ENCODE measurements at places on chromosomes 7 and 10.

GRCh38 chr7:146002431-146003078 lies 114.0 kb upstream of the CNTNAP2 start:
- no peak for DNase-seq

GRCh38 chr10:102341038-102341688 lies 54.3 kb upstream of the NFKB2 start:
- DNase-seq, result peak; percentile 25

GRCh38 chr10:15168291-15168785 lies at the start of gene NMT2:
NMT2 (minus strand) TSS chr10:15168693; CDS start chr10:15168612, 81 bp downstream.
- no peak for DNase-seq

GRCh38 chr10:127874671-127875448 lies 17.9 kb downstream of the CLRN3 start:
- DNase-seq, result no peak

DNA sequence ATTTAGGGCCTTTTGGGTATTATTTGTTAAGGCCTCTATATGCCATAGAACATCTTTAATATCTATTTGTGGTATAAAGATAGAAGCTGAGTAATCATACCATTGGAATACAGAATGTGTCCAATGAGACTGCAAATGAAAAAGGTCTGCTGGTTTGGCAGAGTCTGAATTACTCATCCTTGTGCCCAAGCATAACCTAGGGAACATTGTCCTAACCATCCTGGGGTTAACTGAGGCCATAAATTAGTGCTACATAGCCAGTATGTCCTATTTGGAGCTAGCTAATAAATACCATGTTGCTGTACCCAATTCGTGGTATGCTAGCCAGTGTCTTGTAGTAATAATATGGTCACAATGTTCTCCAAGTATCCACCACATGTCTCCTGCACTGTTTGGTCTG lies 117.1 kb downstream of the ANKRD26 start:
- peak; percentile 32 for DNase-seq

DNA sequence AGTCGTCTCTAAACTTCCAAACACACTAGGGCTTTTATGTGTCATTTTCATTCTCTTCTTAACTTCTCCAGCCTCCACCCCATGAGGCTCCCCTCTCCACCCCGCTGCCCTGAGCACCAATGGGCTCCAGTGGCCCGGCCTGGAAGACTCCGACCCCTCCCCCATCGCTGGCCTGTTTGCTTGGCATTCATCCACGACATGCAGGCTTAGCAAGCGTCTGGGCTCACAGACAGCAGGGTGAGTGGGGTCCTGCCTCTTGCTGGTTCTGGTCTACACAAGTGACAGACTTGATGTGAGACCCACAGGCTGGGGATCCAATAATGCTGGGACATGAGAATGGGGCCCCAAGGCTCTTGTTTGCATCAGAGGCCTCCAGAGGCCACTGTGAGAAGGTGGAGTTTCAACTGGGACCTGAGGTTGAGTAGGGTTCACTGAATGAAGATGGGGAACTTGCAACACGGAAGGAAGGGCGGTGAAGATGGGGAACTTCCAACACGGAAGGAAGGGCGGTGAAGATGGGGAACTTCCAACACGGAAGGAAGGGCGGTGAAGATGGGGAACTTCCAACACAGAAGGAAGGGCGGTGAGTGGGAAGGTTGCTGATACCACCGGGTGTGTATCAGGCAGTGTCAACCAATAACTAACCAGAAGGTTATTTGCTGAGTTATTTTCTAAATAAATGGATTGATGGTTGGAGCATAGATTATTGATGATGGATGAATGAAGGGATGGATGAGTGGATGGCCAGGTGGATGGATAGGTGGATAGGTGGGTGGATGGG lies 14.0 kb downstream of the KNDC1 start:
- no peak for DNase-seq

GRCh38 chr10:48330269-48330668 lies 23.8 kb downstream of the MAPK8 start:
- DNase-seq, result peak; percentile 46

GRCh38 chr10:48941427-48942075 lies 1.9 kb upstream of the LRRC18 start:
- no peak for DNase-seq

GRCh38 chr10:62054408-62054807 lies 152.9 kb downstream of the ARID5B start:
- no peak for DNase-seq

Data from fibroblast of gingiva (primary cell).